ENCODE measurements at places on chromosomes 1 and 21.

- no peak for DNase-seq
Measured at GRCh38 chr1:61289232-61290098, 207.1 kb downstream of the NFIA start.

- DNase-seq, result no peak
Measured at GRCh38 chr1:24231701-24232100, 44.6 kb upstream of the IFNLR1 start.

DNA sequence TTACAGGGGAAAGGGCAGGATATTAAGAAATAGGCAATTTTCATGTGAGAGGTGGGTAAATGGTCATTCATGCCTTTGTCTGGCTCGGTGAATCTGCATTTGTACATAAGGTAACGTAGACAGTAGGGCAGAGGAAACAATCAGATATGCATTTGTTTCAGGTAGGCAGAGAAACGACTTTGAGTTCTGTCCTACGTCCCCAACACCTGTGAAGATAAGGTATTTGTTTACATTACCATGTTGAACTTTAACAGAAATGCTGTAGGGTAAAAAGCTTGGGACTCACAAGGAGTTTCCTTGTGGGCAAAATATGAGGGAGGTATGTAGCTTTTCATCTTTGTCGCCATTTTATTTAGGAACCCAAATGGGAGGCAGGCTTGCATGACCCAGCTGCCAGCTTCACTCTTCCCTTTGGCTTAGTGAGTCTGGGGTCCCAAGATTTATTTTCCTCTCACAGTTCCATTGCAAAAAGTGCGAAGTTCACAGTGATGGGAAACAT is 31.4 kb downstream of the B3GALT5 start:
- DNase-seq, result no peak

DNA sequence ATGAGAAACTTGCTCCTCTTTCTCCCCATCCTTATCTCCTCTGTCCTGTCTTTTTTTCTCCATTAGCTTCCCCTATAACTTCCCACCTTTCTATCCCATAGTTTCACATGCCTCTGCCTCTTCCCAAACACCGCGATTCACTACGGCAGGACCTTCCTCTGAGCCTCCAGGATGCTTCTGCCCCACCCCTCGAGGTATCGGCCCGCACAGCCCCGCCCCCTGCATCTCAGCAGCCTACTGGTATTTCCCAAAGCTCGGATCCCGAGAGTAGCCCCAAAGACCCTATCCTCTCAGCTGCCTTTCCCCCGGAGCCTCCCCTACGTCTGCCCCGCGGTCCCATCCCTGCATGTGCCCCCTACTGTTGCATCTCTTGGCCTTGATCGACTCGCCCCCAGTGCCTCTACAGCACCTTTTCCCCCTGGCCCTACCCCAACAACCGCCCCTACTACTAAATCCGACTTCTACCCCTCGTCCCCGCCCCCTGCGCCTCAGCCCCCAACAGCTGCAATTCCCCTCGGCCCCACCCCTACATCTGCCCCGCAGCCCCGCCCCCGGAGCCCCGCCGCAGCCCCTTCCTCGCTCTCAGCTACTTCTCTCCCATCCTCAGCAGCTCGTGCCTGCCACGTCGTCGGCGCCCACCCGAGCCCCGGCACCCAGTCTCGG is 512 bp downstream of the PIAS3 start:
- no peak for DNase-seq

DNA sequence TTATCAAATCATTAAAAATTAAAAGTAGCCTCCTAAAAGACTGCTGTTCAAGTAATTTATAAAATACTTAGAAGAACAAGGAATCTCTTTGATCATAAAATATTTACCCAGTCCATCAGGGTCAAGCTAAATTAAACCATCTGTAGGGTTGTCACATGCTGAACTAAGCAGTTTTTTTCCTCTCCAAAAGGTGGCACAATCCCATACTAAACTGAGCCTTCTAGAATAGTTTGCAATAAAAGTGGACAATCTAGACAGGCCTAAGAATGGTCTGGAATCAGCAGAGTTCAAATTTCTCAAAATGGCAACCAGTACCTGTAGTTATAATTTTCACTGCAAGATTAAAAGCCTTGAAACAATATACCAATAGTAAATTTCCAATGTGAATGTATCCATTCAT is 194.8 kb downstream of the EIF4G3 start:
- no peak for DNase-seq

DNA sequence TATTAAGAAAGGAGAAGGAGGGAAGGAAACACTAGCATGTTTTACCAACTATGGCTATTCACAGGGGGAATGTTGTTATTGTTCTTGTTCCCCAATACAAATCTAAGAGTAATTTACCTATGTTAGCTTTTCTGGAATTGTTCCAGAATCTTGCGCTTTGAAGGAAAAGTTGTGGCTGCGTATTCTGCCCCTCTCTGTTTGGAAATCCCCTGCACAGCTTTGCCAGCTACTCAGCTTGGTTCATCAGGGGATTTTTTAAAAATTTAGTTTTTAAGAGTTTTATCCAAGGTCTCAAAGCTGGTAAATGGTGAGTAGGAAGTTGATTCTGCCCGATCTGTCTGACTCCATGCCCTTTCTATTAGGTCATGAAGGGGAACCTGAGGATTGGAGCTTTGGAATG is 9.5 kb upstream of the IRF6 start:
- no peak for DNase-seq

- DNase-seq, result no peak
Measured at GRCh38 chr1:10651389-10651766, 145.1 kb downstream of the CASZ1 start.

GRCh38 chr1:223209293-223209898 is 66.3 kb upstream of the TLR5 start:
- no peak for DNase-seq

DNA sequence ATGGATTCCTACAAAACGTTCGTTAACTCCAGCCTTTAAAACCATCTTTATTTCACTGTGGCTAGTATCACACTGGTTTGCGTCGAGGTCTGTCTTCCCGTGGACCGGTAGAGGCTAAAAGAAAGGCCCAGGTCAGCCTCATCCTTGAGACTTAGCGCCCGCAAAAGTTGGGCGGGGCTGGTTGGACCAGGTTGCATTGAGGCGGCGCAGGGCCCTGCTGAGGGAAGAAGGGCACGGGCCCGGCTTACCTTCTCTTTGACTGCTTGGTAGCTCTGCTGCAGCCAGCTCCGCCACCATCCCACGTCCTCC is 455 bp downstream of the BSDC1 start:
- no peak for DNase-seq

GRCh38 chr1:161113915-161114314 is 3.9 kb downstream of the PFDN2 start:
- no peak for DNase-seq

DNA sequence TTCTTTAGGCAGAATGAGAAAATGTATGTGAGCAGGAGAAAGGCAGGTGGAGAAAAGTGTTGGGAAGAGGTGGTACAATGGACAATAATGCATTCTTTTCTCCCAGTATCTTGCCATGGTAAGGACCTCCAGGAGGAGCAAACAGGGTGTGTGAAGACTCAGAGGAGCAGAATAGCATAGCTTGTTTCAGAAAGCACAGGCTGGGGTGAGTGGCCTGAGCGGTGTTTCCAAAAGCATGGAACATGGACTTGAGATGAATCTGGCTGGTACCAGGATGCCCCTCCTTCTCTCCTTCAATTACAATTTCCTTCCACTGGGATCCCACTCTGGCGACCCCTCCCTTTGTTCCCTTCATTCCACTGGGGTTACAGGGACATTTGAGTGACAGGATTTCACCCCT is 123.4 kb upstream of the TNR start:
- DNase-seq, result no peak

- DNase-seq, result no peak
Measured at GRCh38 chr1:152697701-152698600, at the start of gene LCE2A. Gene LCE2A, plus strand, starts transcription at chr1:152698345. Its CDS starts 557 bp downstream, at chr1:152698902.

DNA sequence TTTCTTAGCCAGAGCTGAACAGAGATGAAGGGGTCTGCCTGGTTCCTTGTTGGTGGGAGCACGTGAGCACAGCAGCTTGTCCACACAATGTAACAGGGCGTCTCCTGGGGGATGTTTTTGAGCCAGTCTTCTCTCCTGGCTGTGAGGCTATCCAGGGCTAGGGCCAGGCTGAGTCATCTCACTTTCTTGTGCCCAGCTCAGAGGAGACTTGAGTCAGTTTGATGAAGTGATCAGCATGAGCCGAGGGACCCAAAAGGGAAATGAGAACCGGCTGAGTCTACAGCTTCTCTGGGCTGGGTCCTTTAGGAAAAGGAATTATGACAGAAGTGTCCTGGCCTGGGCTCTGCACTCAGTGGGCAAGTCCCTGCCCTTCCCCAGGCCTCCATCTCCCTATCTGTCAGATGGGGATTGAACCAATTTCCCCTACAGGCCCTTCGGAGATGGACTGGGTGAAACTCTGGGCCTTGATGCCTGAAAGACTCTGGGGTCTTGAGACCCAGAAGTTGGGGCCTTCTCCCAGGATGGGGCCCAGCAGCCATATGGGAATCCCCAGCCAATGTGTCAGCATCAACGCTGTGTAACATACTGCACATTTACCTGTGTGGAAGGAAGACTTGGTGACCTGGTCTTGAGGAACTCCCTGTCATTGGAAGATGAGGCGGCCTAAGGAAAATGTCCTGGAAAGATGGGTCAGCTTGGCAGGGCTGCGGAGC is 36.6 kb downstream of the DMRTB1 start:
- DNase-seq, result no peak

- no peak for DNase-seq
Measured at GRCh38 chr1:29525941-29526340, 289.6 kb downstream of the PTPRU start.

DNA sequence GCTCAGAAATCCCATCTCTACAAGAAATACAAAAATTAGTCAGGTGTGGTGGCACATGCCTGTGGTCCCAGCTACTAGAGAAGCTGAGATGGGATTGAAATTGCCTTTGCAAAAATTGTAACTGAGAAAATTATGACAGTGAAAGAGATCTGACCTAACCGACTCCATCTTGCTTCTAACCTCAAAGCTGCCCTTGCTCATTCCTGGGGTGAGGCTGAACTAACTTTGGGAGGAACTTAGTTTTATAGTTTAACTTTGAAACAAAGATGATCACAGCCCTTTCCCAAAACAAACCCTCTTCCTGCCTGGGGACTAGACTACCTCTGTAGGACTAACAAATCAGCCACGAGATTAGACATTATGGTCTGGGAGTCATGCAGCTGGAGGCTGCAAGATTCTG is 33.8 kb upstream of the ERO1B start:
- DNase-seq, result no peak

DNA sequence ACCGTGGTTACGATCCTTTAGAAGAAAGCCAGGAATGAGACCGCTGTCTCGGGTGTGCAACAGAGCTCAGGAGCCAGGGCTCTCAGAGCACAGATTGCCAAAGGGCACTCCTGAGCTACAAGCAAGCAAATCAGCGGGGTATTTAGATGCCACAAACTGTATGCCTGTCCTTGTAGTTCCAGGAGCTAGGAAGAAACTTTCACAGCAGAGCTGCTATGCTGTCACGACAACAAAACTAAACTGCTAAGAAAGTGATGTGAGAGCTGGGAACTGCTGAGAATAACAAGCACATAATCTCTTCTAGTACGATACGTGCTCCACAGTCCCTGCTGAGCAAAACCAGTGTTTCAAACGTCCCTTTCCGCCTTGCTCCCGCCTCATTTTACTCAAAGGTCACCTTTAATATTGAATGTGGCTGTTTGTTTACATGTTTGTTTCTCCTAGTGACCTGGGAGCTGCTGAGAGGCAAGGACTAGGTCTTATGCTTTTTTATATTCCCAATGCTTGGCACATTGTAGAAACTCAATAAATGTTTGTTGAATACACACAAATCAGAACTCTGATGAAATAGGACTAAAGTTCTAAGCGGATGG is 14.7 kb downstream of the GREM2 start:
- DNase-seq, result no peak

GRCh38 chr1:32107742-32108661 is at the start of gene KPNA6:
Gene KPNA6, plus strand, starts transcription at chr1:32108056. Its CDS starts 75 bp downstream, at chr1:32108131.
- peak; percentile 92 for DNase-seq

DNA sequence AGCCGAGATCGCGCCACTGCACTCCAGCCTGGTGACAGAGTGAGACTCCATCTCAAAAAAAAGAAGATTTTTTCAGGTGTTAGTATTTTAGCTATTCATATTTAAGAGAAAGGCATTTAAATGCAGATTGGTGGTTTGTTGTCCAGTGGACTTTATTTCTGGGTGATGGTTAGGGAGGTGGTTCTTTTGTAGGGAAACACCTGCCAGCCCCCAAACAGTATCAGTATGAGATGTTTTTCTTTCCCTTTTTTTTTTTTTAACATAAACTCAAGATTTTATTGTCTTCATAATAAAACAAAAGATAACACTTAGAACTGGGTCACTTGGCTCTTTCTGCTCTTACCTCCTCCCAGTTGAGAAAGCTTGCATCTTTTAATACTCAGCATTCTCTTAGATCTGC is 9.9 kb downstream of the CCDC18 start:
- no peak for DNase-seq

- DNase-seq, result no peak
Measured at GRCh38 chr1:53579221-53580008, 120.2 kb downstream of the DMRTB1 start.

DNA sequence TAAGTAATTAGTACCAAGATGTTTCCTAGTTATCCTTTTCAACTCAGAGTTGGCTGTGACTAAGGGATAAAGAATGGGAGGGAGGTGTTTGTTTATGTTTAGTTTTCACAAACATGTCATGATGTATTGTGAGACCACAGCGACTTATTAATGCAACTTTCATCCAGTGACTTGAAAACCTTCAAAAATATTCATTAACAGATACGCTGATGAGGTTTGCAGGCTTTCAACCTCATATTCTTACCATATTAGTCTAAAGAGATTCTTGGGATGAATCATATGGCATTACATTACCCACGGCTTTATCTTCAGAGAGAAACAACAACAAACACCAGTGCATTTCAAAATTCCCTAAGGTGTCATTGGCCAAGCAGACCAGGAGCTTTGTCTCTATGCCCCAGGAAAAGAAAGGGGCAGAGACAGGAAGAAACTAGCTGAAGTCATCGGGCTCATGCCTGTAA is 36.4 kb downstream of the PALMD start:
- no peak for DNase-seq

DNA sequence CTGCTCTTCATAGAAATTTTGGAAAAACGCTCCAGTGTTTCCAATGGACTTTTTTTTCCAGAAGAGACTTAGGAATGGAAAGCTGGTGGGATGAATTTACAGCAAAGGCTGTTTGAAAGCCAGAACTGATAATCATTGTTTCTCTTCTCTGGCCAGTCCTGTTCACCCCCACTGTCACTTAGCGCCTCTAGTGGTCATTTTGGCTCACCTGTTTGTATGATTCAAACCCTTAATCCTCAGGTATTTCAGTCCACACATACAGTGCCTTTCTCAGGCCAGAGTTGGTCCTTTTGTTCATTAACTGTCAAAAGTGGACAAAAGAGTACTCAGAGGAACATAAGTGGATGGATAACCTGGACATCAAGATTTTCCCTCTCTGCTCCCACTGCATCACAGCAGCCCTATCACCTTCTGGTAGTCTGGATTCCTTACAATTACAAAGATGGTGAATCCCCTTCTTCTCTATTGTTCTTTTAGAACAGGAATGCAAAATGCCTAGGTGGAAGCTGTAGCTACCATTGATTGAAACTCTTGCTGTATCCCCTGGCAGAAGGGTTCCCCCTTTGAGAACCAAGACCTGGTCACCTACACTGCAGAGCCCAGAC is 177.6 kb upstream of the OLFM3 start:
- DNase-seq, result no peak
